NB4 (cell line): ENCODE measurements at places on chromosomes 3 and 15.

DNA sequence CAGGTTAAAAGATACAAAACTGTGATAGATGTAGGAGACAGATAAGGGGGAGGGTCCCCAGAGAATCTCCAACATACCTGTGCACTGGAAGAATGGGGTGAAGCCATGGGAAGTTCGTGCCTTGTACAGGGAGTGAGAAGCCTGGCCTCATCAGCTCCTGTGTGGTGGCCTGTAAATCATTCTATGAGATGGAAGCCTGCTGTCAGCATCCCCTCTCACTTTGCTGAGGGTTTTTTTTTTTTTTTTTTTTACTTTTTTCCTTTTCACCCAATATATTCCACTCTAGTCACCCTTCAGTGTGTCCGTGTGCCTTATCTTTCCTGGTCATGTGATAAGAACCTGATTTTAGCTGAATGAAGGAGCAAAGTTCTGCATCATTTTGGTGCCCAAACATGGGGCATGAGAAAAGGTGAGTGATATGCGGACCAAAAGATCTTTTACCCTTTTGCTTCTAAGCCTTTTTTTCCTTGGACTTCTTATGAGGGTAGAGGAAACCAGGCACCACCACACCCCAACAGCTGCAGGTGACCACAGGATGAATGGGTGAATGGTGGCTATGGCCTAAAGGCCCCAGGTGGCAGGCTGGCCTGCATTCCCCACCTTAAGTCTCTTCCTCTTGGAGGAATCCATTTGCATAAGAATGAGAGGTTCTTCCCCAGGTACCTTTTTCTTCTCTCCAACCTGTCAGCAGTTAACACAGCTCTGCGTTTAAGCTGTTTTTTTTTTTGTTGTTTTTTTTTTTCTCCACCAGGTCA, 1345.0 kb downstream of the NSUN3 start:
- no peak for DNase-seq

- DNase-seq, result no peak
Observed at GRCh38 chr15:66288093-66288492, 5.3 kb upstream of the DIS3L start.

DNA sequence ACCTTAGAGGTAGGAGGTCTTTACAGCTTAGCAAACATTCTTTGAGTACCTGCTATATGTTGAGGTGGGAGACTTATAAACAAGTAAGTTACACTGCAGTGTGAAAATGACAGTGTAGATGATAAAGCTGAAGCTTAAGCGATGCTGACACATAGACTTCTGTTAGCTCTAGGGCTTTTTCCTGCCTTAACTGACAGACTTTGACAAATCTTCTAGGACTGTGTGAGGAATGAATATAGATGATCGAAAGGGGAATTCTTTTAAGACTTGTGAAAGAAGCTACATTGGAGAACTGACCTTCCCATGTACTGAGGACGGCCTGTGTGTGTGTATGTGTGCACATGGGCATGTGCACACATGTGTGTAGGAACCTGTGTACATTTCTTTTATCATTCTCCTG, 22.7 kb downstream of the BOC start:
- no peak for DNase-seq

- no peak for DNase-seq
Observed at GRCh38 chr3:40057077-40057476, 247.7 kb downstream of the MYRIP start.

- DNase-seq, result no peak
Observed at GRCh38 chr3:146498002-146498736, 28.8 kb upstream of the PLSCR2 start.

GRCh38 chr15:25438601-25439368, at the start of gene UBE3A:
UBE3A (minus strand) TSS chr15:25439024; CDS start chr15:25409107, 29,917 bp downstream.
- DNase-seq, result peak; percentile 91

DNA sequence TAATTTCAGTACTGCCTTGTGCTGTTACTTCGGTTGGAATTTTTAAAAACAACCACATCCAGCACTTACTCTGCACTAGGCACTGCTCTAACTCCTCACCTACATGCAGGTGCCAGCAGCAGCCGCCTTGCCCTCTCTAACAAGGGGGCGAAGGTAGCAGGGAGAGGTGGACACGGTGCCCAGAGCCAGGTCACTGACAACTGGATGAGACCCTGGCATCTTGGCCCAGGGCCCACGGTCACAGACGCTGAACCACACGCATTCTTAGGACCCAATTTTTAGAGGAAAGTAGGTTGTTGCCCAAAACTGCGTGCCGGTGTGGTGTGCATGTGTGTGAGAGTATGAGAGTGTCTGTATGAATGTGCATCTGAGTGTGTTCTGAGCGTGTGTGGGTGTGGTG, 63.4 kb upstream of the GATA2 start:
- DNase-seq, result no peak

GRCh38 chr15:27671819-27672437, 427.2 kb downstream of the OCA2 start:
- no peak for DNase-seq
